ENCODE measurements at places on chromosomes 5 and 9.

DNA sequence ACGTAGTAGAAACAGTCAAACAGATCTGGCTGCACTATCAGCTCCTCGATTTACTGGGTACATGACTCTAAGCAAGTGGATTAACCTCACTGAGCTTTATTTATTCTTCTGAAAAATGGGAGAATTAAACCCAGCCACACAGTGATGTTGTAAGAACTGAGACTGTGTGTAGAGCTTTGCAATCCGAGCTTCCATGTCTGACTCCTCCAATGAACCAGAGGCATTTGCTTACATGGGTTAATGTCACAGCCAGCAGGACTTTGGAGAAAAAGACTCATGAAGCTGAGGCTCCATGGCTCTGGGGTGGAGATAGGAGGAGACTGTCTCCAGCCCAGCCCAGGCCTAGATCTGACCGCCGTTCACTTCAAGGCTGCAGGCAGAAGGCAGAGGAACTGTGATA is 201.3 kb downstream of the CDK5RAP2 start:
- no peak for DNase-seq

DNA sequence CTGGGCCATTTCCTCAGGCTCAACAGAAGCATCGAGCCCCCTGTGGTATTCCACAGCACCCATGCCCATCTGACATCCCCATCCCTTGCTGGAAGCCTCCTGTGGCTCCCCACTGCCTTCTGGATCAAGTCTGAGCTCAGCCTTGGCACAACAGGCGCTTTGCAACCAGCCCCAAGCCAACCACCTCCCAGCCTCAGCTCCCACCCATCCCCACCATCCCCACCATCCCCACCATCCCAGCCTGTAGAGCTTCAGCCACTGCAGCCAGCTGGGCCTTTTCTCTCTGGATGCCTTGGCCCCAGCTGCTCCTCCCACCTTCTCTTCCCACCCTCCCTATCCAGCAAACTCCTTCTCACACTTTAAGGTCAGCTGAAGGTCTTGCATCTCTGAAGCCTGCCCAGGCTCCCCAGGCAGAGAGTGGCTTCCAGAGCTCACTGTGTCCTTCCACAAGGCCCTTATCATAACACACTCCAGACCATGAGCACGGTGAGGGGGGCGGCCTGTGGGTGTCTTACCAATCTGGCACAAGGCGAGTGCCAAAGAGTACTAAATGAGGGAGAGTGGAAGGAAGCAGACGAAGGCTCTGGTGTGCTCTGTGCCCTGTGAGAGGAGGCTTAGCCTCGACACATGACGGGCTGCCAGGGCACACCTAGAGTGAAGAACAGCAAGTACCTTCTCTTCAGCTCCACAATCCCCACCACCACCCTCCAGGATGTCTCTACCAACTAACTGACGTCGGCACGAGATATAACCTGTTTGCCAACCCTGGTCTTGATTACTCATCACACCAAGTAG is 6.5 kb downstream of the HIGD2A start:
- no peak for DNase-seq

GRCh38 chr5:65190328-65191053 is 291.2 kb downstream of the ADAMTS6 start:
- no peak for DNase-seq

GRCh38 chr5:158483281-158483860 is 616.3 kb downstream of the EBF1 start:
- DNase-seq, result no peak

- DNase-seq, result no peak
Observed at GRCh38 chr5:131647048-131647769, 12.2 kb upstream of the RAPGEF6 start.

DNA sequence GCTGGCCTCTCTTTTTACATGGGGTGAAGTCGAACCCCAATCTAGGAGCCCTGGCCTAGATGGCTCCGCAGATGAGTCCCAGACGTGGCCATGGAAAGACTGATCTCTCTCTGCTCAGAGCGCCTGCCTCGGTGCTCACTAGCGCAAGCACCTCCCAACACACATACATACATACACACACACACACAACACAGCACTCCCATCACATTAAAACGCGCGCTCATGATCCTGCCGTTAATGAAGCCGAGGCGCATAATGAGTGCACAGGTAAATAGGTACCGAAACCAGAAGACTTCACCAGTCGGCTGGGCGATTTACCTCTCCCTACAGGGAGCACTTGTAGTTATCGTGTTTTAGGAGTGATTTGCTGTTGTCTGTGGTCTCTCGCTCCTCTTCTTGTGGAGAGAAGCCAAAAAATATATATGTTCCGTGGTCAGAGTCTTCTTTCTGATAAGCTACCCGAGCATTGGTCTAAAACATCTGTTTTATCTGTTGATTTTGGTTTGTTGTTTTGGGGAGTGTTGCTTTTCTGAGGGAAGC is 207.7 kb downstream of the MEF2C start:
- no peak for DNase-seq

- DNase-seq, result no peak
Observed at GRCh38 chr5:141753971-141754713, 72.1 kb upstream of the ARAP3 start.

- DNase-seq, result no peak
Observed at GRCh38 chr5:61339764-61340163, 7.7 kb downstream of the ZSWIM6 start.

- DNase-seq, result no peak
Observed at GRCh38 chr5:55638455-55638854, 73.7 kb downstream of the SLC38A9 start.

DNA sequence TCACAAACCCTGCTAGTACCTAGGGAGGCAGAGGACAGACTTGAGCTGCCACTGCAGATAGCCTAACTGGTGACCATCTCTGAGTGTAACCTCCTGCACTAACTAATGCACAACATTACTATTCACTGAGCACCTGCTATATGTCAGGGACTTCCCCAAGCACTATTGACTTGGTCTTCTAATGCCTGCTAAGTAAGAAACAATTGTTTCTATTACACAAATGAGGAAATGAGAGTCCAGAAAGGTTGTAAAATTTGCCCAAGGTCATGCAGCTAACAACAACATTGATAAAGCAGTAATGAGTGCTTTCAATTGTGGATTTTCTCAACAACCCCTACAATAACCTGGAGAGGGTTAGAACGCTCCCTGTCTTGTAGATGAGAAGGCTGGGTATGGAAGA is 183.7 kb downstream of the ZNF462 start:
- no peak for DNase-seq

- no peak for DNase-seq
Observed at GRCh38 chr9:42396318-42396717, 212.9 kb downstream of the SPATA31A6 start.

DNA sequence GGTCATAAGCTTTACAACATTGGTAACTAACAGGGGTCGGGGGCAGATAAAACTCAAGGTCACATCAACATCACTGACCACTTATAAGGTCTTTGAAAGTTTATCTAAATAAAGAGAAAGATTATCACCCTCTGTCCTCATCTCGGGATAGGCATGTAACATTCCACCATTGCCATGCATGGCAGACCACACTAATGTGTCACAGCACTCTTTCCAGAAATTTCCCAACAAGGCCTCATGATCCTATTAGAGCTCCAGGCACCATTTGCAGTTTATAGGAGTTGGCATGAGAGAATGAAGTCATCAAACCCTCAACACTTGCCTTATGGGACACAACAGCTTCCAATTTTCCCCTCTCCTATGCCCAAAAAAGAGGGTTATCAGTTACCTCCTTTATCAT is 31.9 kb upstream of the ZNF622 start:
- no peak for DNase-seq

DNA sequence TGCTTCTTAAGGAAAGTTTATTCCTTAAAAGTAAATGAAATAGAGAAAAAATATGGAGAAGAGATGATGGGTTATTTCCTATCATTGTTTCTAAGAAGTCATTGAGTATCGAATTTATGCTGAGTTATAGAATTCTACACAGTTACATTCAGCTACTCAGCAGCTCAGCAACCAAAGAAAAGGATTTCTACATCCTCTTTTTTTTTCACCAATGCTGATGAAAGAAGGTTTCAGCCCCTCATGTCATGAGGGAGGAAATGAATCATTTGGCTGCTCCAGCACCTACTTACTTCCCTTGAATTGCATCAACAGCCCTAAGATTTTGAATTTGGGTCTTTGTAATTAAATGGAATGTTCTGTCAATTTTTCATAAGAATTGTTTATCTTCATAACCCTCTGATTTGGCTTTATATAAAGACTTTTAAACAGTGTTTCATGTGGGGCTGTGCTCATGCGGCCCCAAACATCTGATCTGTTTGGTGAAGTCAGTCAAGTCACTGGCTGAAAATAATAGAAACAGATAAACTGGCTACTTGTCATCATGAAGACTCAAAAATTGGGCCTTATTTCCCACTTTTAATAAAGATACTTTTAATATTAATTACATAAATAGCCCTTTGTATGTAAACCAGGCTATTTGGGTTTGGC is 18.5 kb upstream of the SNX2 start:
- DNase-seq, result no peak

DNA sequence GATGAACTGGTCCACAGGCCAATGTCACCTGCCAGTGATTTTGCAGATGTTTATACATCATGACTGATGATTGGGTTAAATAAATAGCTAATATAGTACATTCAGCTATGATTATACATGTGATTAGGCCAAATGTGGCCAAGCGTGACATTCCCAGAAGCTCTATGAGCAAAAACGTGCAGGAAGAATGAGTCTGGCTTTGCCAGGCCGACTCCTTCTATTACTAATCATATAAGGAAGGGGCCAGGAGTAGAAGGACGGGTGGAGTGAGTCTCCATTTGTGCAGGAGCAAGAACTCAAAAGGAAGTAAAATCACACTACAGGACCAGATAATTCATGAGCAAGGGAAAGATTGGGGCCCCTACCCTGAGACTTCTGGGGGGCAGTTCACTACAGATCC is 178.2 kb downstream of the ROR2 start:
- no peak for DNase-seq

DNA sequence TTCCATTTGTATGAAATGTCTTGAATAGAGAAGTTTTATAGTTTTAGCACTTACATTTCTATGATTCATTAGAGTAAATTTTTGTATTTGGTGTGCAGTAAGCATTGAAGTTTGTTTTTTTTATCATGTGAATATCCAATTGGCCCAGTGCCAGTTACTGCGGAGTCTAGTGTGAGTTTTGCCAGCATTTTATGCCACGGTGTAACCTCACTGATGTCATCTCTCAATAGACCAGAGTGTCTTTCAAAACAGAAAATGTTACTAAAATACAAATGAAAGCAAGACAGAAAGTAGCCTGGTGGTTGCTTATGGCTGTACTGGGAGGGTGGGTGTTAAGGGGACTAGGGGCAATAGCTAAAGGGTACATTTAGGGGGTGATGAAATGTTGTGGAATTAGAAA is 62.8 kb downstream of the IPPK start:
- DNase-seq, result no peak

DNA sequence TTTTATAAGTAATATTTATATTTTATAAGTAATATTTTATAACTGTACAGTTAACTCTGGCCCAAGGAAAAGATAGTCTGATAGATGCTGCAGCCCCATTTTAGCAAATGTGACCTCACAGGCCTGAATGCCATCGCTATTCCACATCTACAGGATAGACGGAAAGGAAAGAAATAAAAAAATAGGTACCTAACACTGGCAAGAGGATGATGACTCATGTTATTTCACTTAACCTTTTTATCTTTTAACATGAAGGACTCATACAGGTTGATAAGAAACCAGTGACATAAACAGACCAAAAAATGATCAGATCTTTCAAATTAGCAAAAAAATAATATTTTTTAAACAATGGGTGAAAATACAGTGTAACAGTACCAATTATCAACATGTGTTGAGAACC is 2.7 kb downstream of the CD274 start:
- DNase-seq, result no peak

- DNase-seq, result no peak
Observed at GRCh38 chr9:114852050-114852594, 46.3 kb upstream of the TNFSF15 start.

GRCh38 chr5:178241688-178242231 is 9.2 kb upstream of the PHYKPL start:
- no peak for DNase-seq

GRCh38 chr5:139092741-139093343 is 105.3 kb downstream of the SIL1 start:
- no peak for DNase-seq

DNA sequence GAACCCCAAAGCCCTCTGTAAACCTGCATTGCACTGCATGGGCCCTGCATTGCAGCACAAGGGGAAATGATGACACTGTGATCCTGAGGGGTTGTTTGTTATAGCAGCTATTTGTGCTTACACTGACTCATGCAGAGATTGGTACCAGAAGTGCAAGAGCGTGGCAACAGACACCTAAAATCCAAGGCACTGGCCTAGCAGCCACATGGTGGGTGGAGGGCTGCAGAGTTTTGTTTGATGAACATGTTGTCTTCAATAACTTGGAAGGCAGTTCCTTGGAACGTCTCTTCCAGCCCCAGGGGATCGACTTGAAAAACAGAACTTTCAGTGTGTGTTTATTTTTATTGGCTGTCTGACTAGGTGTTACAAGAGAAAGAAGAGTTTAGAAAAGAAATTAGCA is 14.5 kb downstream of the FCN2 start:
- DNase-seq, result no peak

DNA sequence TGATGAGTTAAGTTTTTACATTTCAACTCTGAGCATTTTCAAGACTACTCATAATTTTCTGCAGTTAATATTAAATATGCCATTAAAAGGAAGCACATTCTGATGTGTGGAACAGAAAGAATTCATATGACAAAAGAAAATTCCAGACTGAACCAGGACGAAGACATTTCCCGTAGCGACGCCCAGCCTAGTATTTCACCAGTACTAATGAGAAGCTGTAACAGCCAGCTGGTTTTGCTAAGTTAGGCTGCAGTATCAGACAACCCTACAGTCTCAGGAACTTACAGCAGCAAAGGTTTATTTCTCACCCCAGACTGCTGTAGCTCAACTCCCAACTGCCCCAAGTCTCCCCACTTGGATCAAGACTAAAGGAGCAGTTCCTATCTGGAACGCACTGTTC is 91.6 kb downstream of the TMEM174 start:
- DNase-seq, result no peak

- no peak for DNase-seq
Observed at GRCh38 chr5:147174671-147175265, 60.1 kb upstream of the STK32A start.

DNA sequence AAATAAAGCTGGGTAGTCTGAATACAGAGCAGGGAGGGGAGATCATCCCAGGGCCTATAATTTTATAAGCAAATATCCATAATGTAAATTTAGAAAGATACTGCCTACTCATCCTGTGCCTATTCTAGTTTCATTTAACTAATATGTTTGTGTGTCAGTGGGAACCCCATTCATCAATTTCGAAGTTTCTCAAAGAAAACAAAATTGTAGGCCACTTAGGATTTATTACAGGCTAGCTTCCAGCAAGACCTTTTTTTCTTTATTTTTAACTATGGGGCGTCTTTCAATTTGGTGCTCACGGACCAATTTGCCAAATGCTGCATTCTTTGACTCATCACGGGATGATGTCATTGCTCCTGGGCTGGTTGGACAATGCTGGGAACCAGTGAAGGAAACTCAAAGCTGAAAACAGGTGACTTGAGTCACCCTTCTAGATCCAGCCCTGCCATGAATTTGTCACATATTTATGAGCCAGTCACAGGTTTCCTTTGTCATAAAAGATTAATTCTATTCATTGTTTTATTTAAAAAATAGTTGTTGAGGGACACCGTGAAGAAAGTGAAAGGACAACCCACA is 13.4 kb downstream of the PCSK5 start:
- no peak for DNase-seq

Measured in stimulated activated CD4-positive, alpha-beta T cell treated with anti-CD3 and anti-CD28 coated beads, Interleukin-15, amount 100 ng/mL, for 1 hour (primary cell).